ENCODE measurements at places on chromosomes 4 and X.

DNA sequence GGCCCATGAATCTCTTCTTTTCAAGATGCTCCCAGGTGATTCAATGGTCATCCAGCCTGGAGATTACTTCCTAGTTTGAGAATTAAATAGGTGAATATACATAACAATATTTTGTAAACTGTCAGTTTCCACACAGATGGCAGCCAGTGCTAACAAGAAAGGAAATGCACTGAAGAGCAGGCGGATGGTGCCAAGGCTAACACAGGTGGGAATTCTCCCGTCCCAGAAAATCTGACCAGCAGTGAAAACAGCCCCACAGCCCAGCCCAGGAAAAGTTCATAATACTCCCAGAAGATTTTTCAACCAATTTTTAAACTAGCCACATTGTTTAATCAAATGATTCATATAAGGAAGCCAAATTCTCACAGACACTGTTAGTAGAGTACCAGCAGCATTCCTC, 387.2 kb upstream of the GATB start:
- no peak for DNase-seq

- DNase-seq, result no peak
Measured at GRCh38 chr4:141569141-141569540, 67.2 kb upstream of the IL15 start.

DNA sequence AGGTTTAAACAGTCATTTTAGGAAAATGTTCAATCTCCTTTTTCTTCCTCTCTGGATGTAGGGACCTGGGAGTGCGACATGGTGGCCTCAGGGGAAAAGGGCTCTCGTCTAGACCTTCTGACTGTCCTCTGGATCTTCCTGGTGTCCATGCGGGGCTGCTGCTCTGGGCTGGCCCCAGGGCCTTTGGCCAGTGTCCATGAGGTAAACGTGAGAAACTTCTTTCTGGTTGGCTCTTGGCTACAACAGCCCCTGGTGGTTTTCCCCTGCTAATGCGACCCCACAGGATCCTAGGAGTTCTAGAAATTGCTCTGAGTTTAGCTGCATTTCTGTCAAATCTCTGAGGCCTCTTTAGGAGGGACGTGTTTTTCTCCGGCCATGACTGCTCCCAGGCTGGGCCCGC, 85.7 kb downstream of the MFAP3L start:
- DNase-seq, result no peak

GRCh38 chrX:150941580-150941979, 41.6 kb upstream of the HMGB3 start:
- DNase-seq, result no peak

- DNase-seq, result no peak
Measured at GRCh38 chrX:104041003-104041402, 1.2 kb downstream of the H2BW2 start.

DNA sequence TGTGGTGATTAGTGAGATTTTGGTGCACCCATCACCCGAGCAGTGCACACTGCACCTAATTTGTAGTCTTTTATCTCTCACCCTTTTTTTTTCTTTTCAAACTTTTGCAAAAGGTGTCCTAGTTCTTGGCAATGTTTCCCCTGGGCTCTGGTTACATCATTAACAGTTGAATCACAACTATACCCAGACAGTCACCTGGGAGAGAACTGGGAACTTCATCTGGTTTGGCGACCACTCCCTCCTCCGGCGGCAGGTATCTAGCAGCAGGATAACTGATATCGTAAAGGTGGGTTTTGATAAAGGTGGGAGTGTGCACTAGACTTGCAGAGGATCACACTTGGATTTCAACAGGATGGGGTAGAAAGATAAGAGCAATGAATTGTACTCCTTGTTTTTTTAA, 140.5 kb downstream of the CHIC2 start:
- no peak for DNase-seq

- DNase-seq, result no peak
Measured at GRCh38 chr4:143362349-143363046, 25.8 kb downstream of the GAB1 start.

GRCh38 chr4:173014836-173015235, 153.8 kb upstream of the GALNT7 start:
- no peak for DNase-seq

GRCh38 chrX:123562342-123563146, 170.3 kb downstream of the THOC2 start:
- DNase-seq, result no peak

DNA sequence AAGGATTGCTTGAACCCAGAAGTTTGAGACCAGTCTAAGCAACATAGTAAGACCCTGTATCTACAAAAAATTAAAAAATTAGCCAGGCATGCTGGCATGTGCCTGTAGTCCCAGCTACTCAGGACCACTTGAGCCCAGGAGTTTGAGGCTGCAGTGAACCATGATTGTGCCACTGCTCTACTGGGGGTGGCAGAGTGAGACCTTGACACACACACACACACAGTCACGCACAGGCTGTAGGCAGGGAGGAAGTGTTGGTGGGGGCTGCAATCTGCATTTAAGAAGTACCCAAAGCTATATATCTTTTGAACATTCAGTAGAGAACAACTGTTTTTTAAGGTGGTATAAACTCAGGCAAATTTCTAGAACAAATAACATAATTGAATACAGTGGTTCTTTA, 7.2 kb downstream of the SCRG1 start:
- no peak for DNase-seq

DNA sequence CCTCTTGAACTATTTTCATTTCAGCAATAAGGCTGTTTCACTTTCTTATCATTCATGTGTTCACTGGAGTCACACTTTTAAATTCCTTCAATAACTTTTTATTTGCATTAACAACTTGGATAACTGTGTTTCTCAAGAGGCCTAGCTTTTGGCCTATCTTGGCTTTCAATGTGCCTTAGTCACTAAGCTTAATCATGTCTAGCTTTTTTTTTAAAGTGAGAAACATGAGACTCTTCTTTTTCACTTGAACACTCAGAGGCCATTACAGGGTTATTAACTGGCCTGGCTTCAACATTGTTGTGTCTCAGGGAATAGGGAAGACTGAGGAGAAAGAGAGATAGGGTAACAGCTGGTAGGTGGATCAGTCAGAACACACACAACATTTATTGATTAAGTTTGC, 64.0 kb upstream of the VCX2 start:
- no peak for DNase-seq

DNA sequence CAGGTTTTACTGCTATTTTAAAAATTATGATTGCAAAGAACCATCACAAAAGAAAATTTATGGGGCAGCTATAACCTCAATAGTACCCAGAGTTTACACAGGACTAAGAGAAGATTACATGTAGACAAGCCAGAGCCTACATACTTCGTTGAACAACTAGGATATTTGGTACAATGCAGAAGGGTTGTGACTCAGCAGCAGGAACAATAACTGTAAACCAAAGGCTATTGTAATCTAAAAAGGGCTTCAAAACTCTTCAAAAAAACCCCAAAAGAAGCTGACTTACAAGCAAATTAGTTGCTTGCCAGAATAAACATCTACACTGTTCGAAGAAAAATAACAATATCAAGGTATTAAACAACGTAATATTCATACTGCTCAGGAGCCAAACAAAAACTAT, 618.0 kb downstream of the STPG2 start:
- no peak for DNase-seq

DNA sequence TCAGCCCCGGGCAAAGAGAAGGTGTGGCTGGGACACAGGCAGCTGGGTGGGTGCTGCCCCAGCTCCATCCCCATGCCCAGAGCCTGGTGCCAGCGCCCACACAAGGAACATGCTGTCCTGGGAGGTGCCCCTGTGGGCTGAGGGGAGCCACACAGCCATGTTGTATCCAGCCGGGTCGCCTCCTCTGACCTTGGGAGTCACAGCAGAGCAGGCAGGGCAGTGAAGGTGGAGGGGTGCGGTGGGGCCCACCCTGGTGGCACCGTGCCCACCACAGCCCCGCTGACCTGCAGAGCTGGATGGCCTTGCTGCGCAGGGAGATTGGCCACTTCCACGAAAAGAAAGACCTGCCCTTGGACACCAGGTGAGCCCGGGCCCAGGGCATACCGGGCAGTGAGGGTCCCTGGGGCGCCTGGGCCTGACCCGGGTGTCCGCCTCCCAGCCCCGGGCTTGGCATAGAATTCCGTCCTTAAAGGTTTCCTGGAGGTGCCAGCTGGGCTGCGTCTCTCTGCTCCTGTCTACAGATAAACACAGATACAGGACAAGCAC, 18.7 kb upstream of the ADD1 start:
- no peak for DNase-seq

GRCh38 chr4:95798727-95799126, 41.2 kb upstream of the PDHA2 start:
- no peak for DNase-seq

DNA sequence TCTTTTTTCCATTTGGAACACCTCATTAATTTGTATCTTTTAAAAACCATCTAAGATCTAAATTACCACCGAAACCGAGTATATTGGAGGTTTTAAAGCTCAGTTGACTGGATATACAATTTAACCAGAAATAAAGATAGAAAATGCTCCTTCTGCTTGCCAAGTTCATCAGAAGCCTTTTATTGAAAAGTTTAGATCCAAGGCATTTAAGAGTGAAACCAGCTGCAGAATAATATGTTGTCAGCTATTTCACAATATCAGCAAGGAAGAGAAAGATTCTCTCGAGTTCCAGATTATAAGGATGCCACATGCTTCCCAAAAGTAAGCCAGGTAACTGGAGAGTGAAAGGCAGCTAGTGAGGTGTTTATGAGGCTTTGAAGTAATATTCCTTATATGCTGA, 217.4 kb downstream of the DCTD start:
- DNase-seq, result no peak

DNA sequence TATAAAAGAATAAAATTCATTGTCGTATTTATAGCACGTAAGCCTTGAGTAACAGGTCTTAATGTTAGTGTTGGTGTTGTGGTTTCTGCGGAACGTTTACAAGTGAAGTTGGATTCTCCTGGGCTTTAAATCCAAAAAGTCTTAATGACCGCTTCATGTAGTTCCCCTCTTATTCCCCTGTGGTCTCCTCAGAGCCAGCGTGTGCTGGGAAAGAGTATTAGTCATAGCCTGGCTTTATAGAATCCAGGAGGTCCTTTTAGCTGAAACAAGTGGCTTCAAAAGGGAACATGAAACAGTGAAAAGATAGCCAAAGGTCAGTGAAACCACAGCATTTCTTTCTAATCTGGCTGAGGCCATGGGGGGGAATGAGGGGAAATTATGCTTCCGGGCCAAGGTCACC, 79.1 kb downstream of the CLCN4 start:
- DNase-seq, result no peak

DNA sequence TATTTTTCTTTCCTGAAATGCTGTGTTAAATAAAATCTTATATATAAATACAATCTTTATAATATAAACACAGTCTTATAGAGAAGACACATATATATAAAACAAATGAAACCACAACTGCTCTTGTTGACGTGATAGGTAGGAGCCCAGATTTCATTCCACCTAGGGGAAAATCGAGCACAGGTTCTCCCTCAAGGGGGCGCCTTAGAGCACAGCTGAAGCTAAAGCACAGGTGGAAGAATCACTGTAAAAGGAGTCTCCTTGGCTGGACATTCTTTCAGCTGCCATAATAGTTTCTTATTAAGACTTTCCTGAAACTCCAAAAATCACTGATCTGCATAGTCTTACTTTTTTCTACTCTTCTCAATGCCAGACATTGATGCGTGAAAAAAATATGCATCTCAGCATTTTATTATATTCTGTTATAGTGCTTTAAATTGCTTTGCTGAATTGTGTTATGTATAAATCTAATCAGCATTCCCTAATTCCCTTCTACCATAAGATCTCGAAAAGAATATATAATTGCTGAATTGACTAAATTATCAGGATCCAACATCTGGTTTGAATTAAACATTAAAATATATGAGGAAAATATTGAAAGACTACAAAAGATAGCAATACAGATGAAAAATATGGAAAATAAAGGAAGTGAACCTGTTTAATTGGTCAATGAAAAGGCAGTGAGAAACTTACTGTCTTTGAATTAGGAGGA, 25.5 kb upstream of the RXFP1 start:
- no peak for DNase-seq

- DNase-seq, result no peak
Measured at GRCh38 chr4:77044461-77045150, 31.2 kb downstream of the CCNI start.

GRCh38 chr4:159374749-159375530, 272.1 kb downstream of the RAPGEF2 start:
- no peak for DNase-seq

- DNase-seq, result no peak
Measured at GRCh38 chr4:6126971-6127745, 73.2 kb downstream of the JAKMIP1 start.

GRCh38 chrX:136065044-136065671, 79.9 kb downstream of the SLC9A6 start:
- no peak for DNase-seq

DNA sequence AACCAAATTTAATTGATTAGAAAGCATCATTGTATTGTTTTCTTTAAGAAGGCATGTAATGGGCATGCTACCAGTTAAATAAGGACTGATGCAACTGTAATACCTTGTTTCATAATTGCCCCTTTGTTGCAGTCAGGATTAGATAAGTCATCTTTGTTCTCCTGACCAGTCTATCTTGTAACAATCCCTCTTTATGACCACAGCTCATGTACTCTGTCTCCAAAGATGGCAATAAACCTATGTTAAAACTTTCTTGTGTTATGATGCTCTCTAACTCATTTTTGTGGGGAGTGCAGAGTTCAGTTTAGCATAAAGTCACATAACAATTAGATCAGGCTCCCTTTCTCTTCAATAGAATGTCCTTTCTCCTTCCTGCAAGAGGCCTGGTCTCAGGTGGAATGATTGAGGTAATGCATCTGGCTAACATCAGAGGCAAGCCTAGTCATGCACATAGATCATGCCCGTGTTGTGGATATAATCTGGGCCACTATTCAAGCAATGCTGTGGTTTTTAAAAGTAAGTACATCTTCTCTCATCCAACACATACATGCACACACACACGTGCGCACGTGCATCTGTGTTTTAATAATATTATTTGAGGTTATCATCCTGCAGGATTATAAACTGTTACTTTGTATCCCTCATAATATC, 45.6 kb downstream of the TMEM154 start:
- no peak for DNase-seq

DNA sequence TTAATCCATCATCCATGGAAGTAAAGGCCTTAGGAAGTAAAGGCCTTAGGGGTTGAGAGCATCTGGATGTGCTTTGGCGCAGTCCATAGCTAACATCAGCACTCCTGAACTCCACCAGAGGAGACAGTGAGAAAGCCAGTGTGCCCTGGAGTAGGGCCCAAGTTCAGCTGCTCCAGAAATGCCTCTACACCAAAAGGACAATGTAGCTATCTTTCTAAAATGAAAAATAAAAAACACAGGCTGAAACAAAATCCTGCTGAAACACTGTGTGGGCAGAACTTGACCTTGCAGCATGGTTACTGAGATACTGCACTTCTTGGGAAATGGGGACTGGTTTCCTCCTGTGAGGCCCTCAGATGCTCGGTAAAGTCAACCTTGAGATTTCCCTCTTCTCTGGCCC, 29.3 kb downstream of the SH3RF1 start:
- DNase-seq, result no peak

- no peak for DNase-seq
Measured at GRCh38 chrX:135489542-135489941, 30.9 kb upstream of the INTS6L start.
